ENCODE measurements at places on chromosomes 11 and 22. TPM values are rescaled to one million over a fixed set of nuclear protein-coding genes. Genes with fewer than 3 reads are reported as not detected.

Gene TESMIN
- 0.56 TPM for total RNA-seq

Gene BIK
- 0.18 TPM for total RNA-seq

GRCh38 chr11:44566952-44567875, 1.8 kb downstream of the CD82 start:
- no peaks in the 10 kb centered on the region for H3K27me3 ChIP-seq
- no peaks in the 10 kb centered on the region for H3K36me3 ChIP-seq
- H3K4me1 ChIP-seq: peaks cover 53% of the 10 kb centered on the region
- no peak overlapping the region for H3K4me3 ChIP-seq
- no peak overlapping the region for H3K27ac ChIP-seq
- DNase-seq: no peak

DNA sequence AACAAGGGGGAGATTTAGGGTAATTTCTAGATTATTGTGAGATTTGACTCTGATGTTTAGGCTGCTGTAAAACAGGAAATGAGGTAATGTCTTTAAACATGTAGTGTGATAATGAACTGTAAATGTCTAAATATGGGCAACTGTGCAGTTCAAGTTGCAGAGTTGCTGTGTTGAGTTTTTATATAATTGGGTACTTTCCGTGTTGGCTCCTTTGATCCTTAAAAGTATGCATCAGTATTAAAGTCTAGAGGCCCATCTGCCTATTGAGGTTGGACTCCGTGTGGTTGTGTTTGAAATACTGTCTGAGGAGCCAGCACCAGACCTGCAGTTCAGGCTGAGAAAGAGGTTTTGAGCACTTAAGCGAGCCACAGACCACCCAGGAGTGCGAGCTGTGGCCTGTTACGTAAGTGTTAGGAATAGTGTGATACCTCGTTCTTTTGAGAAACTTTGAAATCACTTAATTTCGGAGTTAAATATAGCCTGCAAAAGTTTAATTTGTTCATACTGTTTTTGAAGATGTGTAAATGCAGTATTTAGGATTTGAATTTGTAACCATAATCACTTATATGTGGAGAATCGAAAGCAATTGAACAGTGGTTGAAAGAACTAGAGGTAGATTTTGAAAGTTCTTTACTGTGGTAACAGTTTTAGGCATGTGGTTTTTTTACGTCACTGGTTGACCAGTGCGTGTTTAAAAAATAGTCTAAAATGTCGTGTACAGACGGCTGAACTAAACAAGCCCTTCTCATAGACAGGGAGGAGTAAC, 9.0 kb downstream of the FAM118A start:
- DNase-seq: peak; percentile 70
- peak overlapping the region; percentile 10 for H3K4me3 ChIP-seq
- peaks cover 14% of the 10 kb centered on the region for H3K36me3 ChIP-seq
- peak overlapping the region; percentile 90 for H3K27ac ChIP-seq
- peaks cover 22% of the 10 kb centered on the region for H3K4me1 ChIP-seq

Gene RTL10
- 8.6 TPM for total RNA-seq

DNA sequence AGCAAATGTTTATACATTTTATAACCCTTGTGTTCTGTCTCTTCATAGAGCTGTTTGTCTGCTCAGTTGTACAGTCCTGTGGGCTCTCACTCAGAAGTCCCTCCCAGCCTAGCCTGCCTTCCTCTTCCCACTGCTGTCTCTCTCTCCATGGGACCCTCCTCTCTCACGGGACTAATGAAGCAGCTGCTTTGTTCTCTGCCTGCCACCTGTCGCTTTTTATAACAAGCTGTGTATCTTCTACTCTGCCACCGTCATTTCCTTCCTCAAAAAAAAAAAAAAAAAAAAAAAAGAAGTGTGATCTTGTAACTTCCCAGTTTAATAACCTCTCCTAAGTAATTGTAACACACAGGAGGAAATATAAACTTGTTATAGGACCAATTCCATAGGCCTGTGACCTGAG, 92.2 kb upstream of the ALKBH3 start:
- no peak overlapping the region for H3K27ac ChIP-seq
- no peak for DNase-seq
- no peaks in the 10 kb centered on the region for H3K36me3 ChIP-seq
- H3K4me1 ChIP-seq: peaks cover 11% of the 10 kb centered on the region

DNA sequence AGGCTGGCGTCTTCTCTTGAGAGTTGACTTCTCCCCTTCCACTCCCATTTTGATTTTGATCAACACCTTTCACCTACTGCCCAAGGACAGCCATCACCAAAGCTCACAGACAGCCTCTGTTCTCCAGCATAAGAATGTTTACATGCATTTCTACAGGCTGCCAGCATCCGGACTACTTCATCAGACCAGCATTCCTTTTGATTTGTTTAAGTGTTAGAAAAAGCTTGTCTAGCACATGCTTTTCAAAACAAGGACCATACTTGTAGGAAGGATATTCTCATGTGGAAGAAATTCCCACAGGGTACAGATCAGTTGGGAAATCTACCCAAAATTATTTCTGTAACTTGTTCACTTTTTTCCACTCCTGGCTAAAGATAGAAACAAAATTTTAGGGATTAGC, 6.2 kb upstream of the KCNA4 start:
- no peak for DNase-seq
- no peaks in the 10 kb centered on the region for H3K4me1 ChIP-seq
- H3K27me3 ChIP-seq: peaks cover 3% of the 10 kb centered on the region
- H3K4me3 ChIP-seq: no peak overlapping the region
- no peak overlapping the region for H3K27ac ChIP-seq

Gene SRSF8
- 3.4 TPM for total RNA-seq

- no peaks in the 10 kb centered on the region for H3K4me1 ChIP-seq
- no peak for DNase-seq
- no peak overlapping the region for H3K4me3 ChIP-seq
- no peaks in the 10 kb centered on the region for H3K27me3 ChIP-seq
- H3K36me3 ChIP-seq: peaks cover 52% of the 10 kb centered on the region
Measured at GRCh38 chr22:40965936-40966725, 15.0 kb downstream of the RBX1 start.

Gene KRTAP5-8
- not detected for total RNA-seq

GRCh38 chr11:18314784-18315523, 7.0 kb downstream of the HPS5 start:
- no peaks in the 10 kb centered on the region for H3K27me3 ChIP-seq
- no peak for DNase-seq
- no peak overlapping the region for H3K27ac ChIP-seq

Gene OR56A4
- total RNA-seq: not detected

Gene FXYD2
- total RNA-seq: not detected

DNA sequence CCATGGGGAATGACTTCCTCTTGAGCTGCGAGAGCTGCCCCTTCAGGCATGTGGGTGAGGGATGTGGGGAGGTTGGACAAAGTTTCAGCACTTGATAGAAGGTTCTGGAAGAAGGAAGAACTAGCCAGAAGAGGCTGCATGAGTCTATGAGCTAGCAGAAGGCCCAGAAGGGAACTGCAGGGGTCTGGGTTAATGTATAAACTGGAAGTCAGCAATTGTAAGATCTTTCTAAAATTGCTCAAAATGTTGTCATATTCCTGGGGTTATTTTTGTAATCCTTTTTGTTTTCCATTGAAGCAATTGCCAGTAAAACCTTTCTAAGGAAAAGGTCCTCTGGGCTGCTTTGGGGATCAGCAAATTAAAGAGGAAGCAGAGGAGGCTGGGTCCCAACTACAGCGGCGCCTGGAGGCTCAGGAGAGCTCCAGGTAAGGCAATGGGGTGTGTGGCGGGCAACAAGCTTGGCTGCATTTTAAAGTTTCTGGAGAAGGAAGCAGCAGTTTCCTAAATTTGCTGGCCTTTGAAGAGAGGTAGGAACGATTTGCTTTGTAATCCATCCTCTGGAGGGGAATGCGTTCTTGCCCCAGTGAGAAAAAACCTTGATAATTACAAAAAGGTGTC, 29.2 kb downstream of the ADAMTS15 start:
- no peaks in the 10 kb centered on the region for H3K27me3 ChIP-seq
- H3K4me3 ChIP-seq: no peak overlapping the region
- peak overlapping the region; percentile 97 for H3K27ac ChIP-seq
- peaks cover 43% of the 10 kb centered on the region for H3K4me1 ChIP-seq
- H3K36me3 ChIP-seq: peaks cover 41% of the 10 kb centered on the region
- DNase-seq: peak; percentile 18

GRCh38 chr11:74055938-74056337, 47.1 kb upstream of the UCP3 start:
- no peaks in the 10 kb centered on the region for H3K36me3 ChIP-seq
- no peaks in the 10 kb centered on the region for H3K27me3 ChIP-seq
- DNase-seq: peak; percentile 88
- H3K27ac ChIP-seq: no peak overlapping the region
- peaks cover 10% of the 10 kb centered on the region for H3K4me1 ChIP-seq

GRCh38 chr11:697811-698311, 2.2 kb downstream of the TMEM80 start:
- DNase-seq: peak; percentile 76
- H3K27me3 ChIP-seq: no peaks in the 10 kb centered on the region
- H3K4me1 ChIP-seq: peaks cover 36% of the 10 kb centered on the region
- H3K27ac ChIP-seq: peak overlapping the region; percentile 86

Gene TMEM86A
- 0.36 TPM for total RNA-seq

DNA sequence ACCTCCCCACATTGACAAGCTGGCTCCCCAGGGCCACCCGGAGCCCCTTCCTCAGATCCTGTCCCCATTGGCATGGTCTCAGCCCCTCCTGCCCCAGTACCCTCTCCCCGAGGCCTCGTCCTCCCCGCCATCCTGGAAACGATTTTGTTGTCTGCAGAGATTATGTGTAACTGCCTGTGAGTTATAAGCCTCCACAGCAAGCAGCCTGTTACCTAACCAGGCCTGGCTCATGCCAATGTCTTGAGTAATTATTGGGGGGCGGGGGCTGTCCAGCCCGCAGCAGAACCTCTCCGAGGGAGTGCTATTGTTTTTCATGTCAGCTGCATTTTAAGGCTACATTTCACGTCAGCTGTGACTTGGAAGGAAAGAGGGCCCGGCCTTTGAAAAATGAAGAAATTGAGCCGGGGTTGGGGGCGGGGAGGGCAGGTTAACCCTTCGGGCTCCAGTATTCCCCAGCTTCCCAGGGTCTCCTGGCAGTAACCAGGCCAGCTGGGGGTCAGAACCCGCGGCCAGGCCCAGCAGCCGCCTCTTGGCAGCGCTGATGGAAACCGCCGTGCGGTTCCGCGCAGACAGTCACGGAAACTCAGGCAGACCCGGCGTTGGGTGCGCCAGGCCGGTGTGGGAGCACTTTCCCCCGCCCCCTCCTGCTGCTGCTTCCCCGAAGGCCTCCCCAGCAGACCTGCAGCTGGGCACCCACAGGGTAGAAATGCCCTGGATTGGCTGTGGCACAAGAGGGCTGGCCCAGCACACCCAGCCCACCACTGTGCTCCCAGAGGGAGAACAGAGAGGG, 59.5 kb downstream of the CDKN1C start:
- no peak overlapping the region for H3K4me3 ChIP-seq
- H3K27ac ChIP-seq: peak overlapping the region; percentile 92
- no peaks in the 10 kb centered on the region for H3K27me3 ChIP-seq
- peak; percentile 95 for DNase-seq
- no peaks in the 10 kb centered on the region for H3K36me3 ChIP-seq

Data from IMR-90 (cell line).